ENCODE measurements at places on chromosomes 7 and 10.

DNA sequence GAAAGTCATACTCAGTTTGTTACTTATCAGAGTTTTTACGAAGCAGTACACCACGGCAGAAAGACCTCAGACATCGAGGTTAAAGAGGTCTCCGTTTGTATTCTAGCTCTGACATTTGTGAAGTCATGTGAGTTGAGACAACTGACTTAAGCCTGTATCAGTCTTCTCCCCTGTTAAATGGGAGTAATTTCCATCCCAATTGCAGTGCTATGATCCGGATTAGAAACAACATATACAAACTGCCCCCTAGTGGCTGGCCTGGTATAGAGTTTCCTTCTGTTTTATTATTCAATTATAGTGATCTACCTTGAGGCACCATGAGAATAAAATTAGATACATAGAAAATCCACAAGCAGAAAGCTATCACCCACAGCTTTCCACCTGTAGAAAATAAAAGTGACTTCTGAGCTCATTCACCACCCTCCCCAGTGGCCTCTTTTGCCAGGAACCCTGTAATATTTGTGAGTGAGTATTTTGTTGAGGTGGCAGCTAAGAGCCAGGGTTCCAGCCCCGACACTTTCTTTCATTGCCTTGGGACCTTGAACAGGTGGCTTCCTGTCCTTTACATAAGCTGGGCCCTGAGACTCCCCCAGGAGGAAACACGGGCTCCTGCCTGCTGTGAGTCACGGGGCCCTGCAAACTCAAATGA, 607.2 kb upstream of the MGMT start:
- no peak for DNase-seq

DNA sequence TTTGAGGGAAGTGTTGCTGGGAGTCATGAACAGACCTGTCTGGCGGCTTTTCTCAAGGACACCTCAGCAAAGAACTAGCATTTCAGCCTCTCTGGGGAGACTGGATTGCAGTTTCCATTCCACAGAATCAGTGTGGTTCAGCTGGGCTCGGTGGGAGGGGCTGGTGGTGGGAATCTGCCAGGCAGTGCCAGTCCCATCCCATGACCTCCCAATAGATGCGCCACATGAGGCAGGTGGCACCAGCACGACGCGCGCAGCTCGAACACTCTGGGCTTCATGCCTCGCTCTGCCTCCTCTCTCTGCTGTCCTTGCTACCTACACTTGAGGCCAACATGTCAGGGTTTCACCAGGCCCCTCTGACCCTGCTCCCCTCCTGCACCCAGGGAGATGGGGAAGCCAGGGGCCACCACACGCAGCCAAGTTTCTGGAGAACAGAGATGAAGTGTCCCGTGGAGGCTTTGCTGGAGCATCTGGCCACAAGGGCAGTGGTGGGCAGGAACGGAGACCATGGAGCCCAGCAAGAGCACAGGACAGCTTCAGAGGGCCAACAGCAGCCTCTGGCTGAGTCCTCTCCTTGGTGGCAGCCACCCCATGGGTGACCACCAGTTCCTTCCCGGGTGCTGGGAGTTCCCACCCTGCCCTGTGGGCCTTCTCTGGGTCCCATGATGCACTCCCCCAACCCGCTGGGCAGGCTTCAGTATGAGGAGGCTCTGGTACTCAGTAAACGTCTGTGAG, 2.3 kb downstream of the NACAD start:
- no peak for DNase-seq

- DNase-seq: no peak
Observed at GRCh38 chr7:42156291-42156865, 80.6 kb downstream of the GLI3 start.

- DNase-seq: no peak
Observed at GRCh38 chr10:111338805-111339204, 262.0 kb downstream of the ADRA2A start.

DNA sequence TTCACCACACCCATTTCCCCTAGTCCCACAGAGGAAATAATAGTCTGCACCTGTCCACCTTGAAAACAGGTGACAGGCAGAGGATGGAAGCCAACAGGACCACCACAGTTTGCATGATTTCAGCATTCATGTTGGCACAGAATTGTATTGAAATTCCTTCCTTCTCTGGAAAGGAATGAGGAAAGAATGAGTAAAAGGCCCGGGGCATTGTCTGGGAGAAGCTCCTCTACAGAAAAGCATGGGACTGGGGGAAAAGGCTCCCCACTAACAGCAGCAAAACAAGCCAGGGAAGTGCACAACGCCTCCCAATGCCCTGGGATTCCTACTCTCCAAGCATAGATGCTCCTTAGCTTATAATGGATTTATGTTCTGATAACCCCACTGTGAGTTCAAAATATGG, 28.5 kb upstream of the TOMM7 start:
- DNase-seq: no peak

GRCh38 chr7:33770576-33770975, 134.8 kb upstream of the BMPER start:
- no peak for DNase-seq

GRCh38 chr10:12849319-12850181, 152.0 kb downstream of the CCDC3 start:
- no peak for DNase-seq

DNA sequence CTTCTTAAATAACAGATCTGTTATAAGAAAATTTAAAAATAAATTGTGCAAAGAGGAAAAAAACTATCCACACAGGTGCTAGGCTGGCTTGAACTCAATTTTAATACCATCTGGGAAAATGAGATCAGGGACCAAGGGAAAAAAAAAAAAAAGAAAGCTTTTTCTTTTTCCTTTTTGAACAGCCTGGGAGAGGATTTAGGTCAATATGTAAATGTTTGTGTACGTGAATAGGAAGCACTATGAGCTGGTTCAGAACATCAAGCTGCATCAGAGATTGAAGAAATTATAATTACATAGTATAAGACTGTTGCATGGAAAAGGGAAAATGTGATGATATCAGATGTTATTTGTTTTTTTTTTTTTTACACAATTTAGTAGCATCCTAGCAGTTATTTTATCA, 548.0 kb downstream of the ARL4A start:
- DNase-seq: no peak

GRCh38 chr10:47252093-47252780, 47.8 kb upstream of the GDF10 start:
- no peak for DNase-seq

GRCh38 chr10:97034301-97034700, 151.5 kb downstream of the SLIT1 start:
- DNase-seq: no peak

- DNase-seq: no peak
Observed at GRCh38 chr7:38801786-38802185, 107.2 kb downstream of the VPS41 start.

- no peak for DNase-seq
Observed at GRCh38 chr7:54719425-54719824, 39.6 kb downstream of the SEC61G start.

- DNase-seq: no peak
Observed at GRCh38 chr7:84916161-84916560, 270.7 kb downstream of the SEMA3D start.

GRCh38 chr10:5555881-5556280, 31.1 kb downstream of the CALML3 start:
- no peak for DNase-seq

- DNase-seq: no peak
Observed at GRCh38 chr10:5943536-5943935, 33.8 kb downstream of the IL15RA start.

GRCh38 chr7:100372694-100373093, 593 bp upstream of the PILRA start:
- DNase-seq: no peak

DNA sequence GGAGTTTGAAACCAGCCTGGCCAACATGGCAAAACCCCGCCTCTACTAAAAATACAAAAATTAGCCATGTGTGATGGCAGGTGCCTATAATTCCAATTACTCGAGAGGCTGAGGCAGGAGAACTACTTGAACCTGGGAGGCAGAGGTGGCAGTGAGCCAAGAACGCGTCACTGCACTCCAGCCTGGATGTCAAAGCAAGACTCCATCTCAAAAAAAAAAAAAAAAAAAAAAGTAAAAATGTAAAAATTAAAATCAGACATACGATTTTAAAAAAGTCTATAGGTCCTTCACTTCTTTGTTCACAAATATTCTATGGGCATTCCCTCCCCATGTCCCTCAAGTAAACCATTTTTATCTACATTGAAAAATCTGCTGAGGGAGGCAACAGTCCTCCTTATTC, 34.9 kb upstream of the TLL2 start:
- DNase-seq: no peak

DNA sequence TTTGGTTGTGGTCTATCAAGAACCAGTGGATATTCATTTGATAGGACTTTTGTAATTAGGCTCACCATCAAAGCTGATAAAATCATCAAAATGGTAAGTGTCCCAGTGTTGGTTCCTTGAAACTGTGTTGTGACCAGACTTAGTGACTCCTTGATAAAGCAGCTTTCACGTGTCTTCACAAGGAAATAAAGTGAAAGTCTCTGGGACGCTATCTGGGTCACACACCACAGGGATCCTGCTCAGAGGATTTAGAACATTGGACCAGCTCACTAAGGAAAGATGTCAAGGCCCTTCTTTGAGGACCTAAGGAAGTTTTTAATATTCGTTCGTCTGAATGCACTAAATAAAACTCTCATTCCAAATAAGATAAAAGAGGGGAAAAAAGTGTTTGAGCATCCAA, 193.1 kb downstream of the RNLS start:
- no peak for DNase-seq

DNA sequence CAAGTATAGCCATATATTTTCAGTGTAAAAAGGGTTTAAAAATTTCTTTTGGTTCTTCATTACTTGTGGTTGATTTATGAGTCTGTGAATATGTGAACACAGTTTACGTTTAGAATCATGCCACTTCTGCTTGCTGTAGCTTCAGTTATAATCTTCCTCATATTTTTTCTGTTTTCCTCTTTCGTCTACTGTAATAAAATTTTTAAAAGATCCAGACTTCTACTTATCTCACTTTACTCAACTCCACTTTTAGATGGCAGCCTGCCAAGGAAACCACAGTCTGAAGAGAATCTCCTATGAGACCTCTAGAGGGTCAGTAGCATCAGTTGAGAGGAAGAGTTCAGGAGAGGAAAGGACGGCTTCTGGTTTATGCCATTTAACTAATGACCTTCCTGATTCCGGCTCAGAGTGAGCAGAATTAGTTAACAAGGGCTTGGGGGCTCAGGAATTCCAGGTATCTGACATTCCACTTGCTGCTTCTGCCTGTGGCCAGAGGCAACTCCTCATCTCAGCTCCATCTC, 21.4 kb downstream of the CREB5 start:
- no peak for DNase-seq

DNA sequence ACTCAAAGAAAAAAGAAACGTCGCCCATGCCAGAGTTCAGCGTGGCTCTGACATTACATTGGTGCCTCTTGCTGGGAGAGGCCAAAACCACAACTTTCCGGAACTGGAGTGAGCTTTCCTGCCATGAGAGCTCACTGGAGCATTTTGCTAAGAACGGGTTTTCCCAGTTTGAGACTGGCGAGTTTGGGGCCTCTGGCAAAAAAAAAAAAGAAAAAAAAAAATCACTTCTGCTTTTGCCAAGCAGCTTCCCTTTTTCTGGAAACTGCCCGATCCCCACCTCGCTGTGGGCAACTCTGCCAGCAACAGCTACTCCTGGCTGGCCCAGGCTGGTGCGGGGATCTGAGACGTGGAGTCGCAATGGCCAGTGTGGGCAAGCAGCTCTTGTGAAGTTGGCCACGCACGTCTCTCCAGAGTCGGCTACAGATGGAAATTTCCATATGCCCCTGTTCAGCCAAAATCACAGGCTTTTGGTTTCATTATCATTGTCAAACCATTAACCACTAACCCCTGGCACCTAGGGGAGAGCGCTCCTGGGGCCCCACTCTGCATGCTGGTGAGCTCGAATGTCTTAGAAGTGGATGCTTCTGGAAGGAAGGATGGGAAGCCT, 25.7 kb downstream of the PRKAG2 start:
- peak; percentile 74 for DNase-seq

DNA sequence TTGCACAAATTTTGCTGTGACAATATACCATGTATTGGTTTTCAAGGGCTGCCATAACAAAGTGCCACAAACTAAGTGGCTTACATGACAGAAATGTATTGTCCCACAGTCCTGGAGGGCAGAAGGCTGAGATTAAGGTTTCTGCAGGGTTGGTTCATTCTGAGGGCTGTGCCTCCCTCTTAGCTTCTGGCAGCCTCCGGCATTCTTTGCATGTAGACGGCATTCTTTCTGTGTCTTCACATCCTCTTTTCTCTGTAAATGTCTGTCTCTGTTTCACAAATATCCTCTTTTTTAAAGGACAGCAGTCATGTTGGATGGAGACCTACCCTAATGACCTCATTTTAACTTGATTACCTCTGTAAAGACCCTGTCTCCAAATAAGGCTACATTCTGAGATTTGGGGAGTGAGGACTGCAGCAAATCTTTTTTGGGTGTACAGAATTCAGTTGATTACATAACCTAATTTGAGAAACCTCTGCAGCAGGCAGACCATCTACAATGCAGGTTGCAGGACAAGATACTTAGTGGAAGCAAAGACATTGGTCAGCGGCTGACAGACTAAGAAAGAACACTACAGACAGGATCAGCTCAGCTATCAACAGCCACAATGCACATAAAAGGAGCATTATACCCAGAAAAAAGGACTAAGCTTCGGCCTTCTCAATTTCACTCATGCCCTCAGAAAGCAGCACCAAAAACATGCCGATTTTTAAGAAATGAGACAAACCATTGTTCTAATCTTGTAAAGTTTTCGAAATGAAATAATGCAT, 84.6 kb upstream of the FAM3C start:
- no peak for DNase-seq

GRCh38 chr7:130479716-130480400, 12.0 kb upstream of the MEST start:
- DNase-seq: no peak

DNA sequence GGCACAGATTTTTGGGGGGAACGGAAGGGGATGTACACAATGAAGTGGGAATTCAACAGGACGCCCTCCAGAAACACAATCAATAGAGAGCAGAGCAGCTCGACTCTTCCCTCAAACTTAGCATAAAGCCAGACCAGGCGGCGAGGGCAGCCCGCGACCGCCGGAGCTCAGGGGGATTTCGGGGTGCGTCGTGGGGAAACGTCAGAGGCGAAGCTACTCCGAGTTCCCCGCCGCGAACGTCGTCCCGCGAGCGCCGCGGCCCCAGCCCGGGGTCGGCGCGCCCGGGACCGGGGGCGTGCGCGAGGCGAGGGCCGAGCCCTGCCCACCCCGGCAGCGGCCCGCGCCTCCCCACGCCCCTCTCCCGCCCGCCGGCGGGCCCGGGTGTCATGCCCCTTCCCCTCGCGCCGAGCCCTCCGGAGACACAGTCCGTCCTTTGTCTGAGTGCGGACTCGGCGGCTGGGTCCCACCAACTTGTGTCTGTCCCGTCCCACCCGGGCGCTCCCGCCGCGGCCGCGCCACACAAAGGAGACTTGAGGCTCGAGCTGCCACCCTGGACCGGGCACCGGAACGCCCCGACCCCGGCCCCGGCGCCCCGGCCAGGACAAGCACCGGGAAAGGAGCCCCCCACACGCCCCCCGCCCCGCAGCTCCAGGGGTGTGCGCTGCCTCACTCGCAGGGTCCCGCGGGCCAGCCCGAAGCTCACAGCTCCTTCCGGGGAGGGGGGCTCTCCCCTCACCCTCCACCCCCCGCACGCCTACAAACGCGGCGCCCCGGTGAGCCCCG, 634 bp downstream of the EZH2 start:
- DNase-seq: peak; percentile 6

- no peak for DNase-seq
Observed at GRCh38 chr7:135430626-135431025, 79.3 kb downstream of the CNOT4 start.

All from CD4-positive, alpha-beta T cell (primary cell).